ENCODE measurements at places on chromosomes 16 and 17.

DNA sequence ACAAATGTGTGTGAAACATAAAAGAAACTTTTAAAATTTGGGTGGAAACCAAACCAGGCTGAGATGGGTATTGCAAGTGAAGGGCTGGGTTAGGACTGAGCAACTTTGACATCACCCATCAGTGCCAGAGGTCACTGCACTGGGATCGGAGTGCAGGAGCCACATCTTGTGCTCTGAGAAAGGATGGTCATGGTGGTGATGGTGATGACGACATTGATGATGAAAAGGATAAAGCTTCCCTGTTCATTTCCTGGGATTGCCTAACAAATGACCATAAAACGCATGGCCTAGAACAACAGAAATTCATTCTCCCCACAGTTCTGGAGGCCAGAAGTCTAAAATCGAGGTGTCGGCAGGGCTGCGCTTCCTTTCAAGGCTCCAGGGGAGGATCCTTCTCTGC, 324.0 kb downstream of the MAF start:
- no peak for DNase-seq

DNA sequence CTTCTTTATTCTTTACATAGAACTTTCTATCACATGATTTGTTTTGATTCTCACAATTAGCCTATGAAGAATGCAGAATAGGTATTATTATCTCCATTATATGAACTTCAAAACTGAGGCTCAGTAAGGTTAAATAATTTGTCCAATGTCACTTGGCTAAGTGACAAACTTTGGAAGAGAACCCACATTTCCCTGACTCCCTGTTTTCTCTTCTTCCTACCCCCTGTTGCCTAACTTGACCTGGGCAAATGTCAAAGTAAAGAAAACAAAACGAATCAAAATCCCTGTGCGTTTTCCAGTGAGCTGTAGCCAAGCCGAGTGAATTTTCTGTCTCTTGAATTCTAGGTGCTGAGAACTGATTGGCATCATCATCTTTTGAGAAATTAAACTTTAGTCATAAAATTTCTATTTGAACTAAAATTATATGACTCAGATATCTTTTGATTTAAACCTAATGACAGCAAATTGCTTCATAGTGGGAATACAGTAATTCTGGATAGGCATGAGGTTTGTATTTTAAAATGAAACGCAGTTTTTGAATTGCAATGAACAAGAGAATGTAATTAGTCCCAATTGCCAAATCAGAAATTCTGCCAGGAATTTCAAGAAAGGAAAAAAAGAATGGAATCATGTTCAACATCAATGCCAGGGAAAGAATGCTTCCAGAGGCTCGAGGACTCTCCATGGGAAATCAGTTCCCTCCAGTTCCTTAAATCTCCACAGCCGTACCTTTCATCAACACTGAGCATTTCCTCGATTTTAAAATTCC, 4.6 kb upstream of the NACA2 start:
- DNase-seq, result no peak

DNA sequence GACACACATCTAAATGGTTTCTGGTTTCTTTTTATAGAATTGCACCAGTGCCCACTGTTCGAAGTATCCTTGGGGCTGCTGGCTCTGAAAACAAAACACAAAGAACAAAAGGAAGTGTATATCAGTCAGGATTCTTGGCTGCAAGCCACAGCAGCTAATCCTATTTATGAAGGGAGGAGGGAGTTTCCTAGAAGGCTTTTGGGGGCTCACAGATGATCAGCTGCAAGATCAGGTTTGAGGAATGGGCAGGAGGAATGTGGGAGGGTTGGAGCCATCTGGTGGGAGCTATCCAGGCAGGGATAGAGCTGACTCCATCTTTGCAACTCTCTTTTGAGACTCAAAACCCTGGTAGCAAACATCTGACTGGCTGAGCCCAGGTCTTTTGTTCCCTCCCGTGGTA, 118.3 kb upstream of the EEF2KMT start:
- DNase-seq, result no peak

DNA sequence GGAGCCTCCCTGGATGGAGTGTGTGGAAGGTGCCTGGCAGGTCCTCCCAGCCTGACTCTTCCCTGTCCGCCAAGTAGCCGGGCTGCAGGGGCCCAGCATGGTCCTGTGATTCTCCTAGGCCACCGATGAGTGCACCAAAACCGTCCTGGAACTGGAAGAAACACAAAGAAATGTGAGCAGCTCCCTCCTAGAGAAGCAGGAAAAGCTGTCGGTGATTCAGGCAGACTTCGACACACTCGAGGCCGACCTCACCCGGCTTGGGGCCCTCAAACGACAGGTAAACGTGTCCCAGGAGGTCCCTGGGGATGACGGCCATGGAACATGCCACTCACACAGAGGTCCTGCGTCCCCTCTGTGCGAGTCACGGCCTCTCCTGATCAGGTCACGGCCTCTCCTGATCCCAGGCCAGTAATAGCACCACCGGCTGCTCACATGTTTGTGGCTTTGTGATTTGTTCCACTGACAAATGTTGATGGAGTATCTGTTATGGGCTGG, 4.2 kb upstream of the GAA start:
- DNase-seq, result no peak

DNA sequence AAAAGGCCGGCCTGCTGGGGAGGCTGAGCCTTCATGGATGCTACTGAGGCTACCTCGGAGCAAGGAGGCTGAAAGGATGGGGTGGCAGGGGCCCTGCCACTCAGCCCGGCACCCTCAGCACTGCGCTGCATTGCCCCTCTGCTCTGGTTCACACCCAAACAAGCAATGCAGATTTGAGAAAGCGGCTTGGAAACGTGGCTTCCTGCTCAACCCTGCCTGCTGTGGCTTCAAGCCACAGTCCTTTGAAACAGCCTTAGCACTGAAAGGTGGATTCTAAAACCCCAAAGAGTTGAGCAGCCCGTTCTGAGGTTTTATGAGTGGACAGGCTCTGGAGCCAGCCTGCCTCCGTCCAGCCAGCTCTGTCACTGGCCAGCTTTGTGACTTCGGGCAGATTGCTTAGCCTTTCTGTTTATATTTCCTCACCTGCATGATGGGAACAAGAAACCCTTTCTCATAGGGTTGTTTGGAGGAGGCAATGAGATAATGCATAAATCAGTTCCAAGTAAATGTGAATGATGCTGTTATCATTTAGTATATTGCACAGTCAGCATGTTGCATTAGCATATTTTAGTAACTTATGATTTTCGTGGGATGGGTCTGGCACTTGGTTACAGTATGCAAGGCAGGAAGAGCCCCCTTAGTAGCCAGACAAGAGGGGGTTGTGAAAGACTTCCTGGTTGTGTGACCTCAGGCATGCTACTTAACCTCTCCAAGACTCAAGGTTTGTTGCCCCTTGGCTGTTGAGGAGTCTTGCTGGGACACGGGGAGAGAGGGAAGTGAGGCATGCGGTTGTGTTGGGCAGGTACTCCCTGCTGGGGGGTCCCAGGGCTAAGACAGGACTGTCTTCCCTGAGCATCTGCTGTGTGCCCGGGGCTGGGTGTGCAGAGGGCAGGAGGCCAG, 23.6 kb downstream of the CRISPLD2 start:
- no peak for DNase-seq

GRCh38 chr17:78839235-78839761, 1.3 kb downstream of the USP36 start:
- no peak for DNase-seq

- no peak for DNase-seq
Observed at GRCh38 chr16:87687126-87687910, 78.5 kb downstream of the KLHDC4 start.

DNA sequence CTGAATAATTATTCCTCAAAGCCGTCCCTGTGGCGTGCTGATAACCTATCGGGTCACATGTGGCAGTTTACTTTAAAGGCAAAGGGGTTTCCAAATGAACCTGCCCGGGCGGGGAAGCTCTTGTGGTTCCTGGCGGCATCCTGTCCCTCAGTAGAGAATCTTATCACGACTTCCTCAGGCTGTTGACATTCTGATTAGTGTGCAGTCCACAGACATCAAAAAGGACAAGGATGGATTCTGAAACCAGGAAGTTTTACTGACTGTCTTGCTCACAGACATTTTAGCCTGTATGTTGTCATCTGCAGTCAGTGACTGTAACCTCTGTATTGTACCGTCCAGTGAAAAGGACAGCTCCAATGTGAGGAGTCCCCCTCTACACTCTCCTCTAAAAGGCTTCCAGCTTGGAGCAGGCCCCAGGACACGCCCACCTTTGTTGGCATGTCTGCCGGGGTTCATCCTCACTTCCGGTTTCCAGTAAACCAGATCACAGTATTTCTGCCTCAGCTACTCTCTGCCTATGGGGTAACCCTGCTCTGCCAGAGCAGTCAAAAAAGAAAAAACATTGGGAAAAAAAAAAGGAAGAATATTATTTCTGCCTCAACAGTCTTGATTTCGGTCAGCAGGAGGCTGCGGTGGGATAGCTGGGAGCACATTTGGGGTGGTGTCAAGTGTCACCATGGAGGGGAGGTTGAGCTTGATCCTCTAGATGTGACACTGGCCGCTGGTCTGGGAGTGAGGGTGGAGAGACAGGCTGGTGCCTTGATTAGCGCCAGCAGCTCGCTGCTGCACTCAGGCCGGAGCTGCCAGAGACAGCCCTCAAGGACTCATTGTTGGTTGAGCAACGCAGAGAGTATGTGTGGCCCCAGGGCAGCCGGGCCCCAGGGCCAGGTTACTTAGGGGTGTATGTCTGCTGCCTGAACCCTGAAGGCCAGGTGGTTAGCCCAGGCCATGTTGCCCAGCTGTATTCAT, 89.0 kb upstream of the DNAH17 start:
- DNase-seq, result no peak

DNA sequence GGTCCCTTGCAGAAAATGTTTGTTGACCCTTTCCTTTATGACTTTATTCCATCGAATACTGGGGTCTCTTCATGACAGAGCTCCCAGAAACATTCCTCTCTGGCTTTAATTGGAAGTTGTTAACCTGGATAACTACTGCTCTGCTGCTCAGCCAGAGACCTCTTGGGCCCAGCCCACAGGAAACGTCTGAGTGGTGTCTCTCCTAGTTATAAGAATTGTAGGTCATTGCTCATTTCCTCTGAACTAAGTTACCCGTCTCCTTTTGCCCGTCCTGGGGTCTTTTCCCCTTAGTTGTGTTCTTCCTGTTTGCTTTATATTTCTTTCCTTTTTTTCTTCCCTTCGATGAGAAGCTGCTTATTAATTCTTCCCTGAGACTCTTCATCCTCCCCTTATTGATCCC, 9.0 kb downstream of the MAP2K6 start:
- no peak for DNase-seq

DNA sequence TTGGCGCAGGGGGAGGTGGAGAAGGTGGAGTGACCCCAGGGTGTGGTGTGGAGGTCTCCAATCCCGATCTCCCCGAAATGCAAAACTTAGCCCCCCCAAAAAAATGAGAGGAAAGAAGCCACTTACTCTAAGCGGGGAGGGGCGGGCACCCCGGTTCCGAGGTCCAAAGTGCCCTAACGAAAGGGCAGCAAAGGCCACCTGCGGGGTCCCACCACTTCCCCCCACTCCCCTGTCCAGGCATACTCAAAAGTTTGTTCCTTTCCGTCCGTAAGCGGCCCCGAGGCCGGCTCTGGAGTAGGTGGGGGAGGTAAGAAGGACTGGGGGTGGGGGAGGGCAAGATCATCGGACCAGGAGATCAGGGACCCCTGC, 1.1 kb downstream of the TOX3 start:
- no peak for DNase-seq

DNA sequence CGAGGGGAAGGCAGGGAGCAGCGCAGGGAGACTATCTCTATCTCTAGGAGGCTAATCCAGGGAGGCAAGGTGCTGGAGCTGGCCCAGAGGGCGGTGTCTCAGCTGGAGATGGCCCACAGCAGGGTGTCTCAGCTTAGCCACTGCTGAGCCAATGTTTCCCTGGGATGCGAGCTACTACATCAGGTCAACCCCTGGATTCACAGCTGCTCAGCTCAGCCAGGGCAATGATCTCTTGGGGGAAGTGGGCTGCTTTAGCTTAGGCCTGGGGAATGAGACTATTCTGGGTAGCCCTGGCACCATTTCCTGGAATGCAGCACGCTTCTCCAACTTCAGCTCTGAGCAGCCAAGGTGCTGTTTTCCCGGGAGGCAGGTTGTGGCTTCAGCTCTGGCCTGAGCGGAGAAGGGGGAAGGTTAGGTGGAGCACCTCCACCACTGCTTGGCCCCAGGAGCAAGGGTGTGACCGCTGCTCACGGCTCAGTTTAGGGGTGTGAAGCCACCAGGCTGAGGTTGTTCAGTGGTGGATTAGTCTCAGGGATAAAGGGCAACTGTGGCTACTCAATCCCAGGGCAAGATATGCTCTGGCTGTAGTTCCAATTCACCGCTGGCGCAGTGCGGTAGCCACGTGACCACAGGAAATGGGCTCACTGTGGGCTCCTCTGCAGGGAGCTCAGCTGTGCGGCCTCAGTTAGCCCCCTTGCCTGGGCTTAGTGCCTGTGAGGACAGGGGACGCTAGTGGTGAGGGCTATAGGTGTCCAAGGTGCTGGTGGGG, 5.2 kb upstream of the PRSS21 start:
- DNase-seq, result no peak

GRCh38 chr16:20676837-20677236, 20.6 kb downstream of the ACSM1 start:
- no peak for DNase-seq

DNA sequence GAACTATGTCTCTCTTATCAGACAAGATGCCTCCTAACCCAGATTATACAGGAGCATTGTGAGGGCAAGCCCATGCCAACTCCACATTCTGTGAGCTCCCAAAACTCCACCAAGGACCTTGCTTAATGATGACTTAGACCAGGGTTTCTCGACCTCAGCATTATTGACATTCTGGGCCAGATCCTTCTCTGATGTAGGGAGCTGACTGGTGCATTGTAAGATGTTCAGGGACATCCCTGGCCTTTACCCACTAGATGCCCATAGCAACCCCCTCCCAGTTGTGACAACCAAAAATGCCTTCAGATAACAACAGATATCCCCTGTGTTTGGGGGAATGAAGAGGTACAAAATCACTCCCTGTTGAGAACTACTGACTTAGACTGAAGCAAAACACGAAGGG, 43.6 kb downstream of the HOXB1 start:
- DNase-seq, result no peak
